ENCODE measurements at places on chromosomes 1 and 21. TPM values are rescaled to one million over a fixed set of nuclear protein-coding genes. Genes with fewer than 3 reads are reported as not detected.

DNA sequence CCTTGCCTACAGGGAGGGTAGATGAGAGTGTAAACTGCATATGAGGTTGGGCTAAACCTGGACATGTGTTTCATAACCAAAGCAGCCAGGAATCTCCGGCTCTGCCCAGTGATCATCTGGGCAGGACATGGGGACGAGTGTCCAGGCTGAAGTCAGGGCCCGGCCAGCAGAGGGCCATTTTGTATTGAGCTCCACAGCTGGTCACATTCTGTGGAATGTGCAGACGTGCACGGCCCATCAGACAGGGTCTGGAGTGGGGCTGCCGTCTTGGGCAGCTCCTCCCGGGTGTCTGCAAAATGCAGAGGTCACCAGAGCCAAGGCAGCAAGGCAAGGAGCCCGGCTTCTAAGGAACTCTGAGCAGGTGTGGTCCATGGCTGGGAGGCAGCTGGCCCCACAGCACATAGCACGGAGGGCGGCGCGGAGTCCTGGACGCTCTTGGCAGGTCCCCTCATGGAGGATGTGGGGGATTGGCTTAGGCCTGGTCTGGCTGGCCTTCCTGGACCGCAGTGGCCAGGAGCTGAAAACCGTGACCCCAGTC lies 6.2 kb downstream of the LRRC3 start:
- DNase-seq, result no peak

DNA sequence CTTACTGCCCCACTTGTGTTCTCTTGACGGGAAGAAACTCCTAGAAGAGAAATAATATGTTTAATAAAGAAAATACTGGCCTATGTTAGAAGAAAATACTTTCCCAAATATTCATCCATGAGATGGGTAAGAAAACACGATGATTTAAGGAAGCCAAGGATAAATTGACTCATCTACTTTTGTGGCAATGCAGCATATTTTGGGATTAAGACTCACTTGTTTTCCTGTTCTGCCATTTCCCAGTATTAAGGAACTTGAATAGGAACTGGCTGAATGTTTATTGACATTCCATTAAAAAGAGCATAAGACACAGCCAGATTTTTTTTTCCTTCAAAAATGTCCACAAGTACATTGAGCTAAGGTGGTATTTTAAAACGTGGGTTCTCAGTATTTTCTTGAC lies 10.9 kb upstream of the ADAMTS5 start:
- DNase-seq, result no peak

DNA sequence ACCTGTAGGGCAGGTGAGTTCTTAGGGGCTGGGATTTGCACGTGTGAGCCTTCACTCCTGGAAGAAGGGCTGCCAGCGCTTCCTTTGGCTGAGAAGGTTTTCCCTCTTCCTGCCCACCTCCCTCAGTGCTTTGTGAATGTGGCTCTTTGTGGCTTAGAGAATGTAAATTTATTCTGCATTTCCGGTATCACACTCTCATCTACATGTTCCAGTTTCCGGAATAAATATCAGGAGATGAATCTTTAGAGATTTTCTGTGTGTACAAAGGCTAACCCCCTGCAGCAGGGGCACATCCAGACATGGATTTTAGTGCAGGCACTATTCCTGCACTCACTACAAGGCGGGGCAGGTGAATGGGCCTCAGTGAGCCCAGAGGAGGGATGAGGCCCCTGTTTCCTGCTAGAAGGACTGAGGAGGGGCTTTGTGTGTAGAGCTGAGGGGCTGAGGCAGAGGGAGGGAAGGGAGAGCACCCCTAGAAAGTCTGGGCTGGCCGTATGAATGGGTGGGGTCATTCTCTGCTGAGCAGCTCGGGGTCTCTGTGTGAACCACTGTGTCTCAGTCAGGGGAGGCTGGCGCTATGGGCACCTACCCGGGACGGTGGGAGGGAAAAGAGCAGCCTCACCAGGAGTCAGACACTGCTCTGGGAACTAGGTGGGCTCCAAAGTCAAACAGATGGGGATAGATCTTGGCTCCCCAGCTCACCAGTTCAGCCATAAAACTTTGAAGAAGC lies 207.5 kb downstream of the MATN1 start:
- no peak for DNase-seq

- no peak for DNase-seq
Measured at GRCh38 chr1:87735750-87736149, 407.1 kb downstream of the LMO4 start.

- no peak for DNase-seq
Measured at GRCh38 chr1:118717893-118718292, 270.2 kb downstream of the TBX15 start.

DNA sequence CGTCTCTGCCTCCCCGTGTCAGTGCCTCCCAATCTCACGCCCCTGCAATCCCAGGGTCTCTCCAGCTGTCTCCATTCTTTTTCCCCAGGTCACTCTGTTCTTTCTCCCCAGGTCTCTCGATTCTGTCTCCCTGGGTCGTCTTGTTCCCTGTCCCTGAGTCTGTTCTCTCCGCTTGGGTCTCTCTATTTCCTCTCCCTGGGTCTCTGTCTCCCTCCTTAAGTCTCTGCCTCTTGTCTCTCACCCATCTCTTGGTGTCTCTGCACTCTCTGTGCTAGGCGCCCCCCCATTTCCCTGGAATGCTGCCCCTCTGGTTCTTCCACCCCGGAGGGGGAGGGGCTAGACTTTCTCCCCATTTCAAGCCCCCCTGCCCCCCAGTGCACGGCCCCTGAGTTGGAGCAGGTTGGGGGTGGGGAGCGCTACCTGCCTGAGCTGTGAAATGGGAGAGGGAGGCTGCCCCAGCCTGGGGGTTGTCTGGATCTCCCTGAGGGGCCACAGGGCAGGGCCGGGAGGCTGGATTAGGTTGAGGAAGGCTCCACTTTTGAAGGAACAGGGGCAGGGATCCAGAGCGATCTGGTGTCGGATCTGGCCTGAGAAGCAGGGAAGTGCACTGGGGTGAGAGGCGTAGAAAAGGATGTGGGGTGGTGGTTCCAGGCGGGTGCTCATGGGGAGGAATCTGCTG lies 1.4 kb downstream of the PTPRF start:
- DNase-seq, result no peak

DNA sequence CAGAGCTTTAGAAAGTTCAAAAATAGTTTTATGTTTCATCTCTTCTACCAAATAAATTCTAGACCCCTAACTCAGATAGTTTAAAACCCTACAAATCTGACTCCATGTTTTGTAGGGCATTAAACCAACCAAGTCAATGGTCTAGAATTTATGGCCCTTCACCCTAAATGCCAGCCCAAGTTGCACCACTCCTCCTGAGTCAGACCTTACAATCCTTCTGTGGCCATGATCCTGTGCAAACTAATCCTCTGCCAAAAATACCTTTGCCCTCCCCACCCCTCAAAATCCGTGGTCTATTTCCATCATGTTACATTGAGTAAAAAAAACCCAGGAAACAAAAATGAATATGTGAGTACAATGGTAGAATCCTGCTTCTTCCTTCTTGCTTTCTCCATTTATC lies 179.3 kb downstream of the NR5A2 start:
- no peak for DNase-seq

DNA sequence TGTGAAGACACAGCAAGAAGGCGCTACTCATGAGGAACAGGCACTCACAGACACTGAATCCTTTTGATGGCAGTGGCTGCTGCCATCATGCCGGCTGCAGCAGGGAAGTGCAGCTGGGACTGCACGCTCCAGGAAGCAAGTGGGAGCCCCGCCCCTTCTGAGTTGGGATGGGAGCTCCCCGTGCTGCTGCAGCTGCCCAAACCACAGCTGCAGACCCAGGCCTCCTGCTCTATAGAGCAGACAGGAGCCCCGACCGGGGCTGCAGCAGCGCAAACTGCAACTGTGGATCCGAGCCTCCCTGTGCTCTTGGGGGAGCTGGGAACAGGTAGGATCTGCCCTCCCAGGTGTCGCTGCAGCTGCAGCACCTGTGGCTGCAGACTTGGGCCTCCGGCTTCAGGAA lies 65.2 kb upstream of the MARK1 start:
- DNase-seq, result no peak

DNA sequence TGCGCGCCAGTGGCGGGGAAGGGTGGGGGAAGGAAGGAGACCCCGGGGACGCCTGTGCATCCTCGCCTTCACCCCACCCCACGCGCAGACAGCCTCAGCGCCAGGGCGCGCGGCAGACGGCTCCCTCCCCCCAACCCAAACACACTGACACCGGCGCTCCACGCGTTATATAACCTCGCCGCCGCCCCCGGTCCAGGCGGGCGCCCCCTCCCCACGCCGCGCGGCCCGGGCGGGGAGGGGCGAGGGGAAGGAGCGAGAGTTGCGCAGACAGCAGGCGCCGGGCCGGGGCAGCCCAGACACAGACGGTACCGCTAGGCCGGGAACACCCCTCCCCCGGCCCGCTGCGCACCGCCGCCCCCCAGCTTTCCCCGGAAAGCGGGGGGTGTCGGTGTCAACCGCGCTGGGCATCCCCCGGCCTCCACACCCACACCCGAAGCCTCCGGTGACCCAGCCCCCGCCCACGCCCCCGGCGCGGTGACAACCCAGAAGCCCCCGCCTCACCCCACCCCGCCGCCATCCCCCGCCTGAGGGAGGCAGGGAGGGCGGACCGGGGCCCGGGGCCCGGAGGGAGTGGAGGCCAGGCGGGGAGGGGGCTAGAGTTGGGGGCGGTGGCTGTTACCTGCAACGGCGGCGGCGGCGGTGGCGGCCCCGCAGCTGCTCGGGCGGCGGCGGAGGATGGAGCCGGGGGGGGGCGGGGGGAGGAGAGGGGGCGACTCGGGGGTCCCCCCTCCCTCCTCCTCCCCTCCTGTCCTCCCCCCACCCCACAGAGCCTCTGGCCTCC lies 432 bp downstream of the AKT3 start:
- DNase-seq, result no peak

DNA sequence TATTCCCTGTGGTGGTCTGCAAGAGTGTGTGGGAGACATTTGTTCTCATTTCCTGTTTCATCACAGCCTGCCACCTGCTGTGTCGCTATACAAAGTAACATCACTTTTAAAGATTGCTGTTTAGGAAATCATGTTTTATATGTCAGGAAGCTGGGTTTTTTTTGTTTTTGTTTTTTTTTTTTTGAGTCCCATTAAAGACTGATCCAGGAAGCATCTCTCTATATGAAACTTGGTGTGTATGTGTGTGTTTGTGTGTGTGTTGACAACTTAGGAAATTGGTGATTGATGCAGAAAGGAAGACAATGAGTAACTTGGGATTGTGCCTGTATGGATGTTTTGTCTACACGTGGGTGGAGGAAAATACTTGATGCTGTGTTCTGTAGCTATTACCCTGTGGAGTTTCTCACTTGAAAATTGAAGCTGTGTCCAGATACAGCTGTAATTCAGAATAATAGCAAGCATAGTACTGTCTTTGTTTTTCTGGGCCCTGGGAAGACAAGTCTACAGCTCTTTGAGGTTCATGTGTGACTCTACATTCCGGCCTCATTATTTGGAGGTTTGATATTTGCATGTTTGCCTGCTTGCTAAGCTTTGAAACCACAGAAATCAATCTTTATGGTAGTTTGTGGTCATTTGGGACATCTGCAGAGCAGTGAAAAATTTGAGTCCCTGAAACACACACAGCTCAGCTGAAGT lies 47.9 kb downstream of the LAMC1 start:
- no peak for DNase-seq

DNA sequence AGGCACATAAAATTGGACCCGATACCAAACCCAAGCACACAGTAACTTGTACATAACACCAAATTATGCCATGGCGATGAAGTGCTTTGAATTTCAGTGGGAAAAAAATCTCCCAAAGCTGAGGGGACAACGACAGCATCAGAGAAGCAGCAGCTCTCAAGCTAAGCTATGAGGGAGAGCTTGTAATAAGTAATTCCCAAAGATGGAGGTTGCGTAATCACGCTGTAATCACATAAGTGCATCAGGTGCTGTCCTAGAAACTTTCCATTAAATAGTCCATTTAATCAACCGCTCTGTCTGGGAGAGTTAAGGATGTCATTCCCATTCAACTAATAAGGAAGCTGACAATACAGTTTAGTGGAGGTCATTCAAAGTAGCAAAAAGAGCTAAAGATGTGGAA lies 37.6 kb upstream of the KRTAP19-8 start:
- DNase-seq, result no peak

GRCh38 chr21:45846373-45847160 lies 135.0 kb upstream of the COL6A1 start:
- DNase-seq, result no peak

DNA sequence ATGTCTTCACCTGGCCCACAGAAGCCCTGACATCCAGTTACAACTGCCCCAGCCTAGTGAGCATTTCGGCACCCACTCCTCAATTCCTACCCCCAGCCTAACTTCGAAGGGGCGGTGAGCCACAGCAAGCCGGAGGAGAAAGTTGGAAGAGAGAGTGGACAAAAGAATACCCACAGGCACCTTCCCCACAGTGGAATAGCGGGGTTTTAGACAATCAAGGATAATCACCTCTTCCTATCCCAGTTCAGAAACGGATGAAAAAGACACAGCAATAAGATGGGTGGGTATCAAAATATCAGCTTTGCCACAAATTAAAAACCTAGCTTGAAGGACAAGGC lies 1.3 kb upstream of the LSS start:
- no peak for DNase-seq

- DNase-seq, result no peak
Measured at GRCh38 chr1:61450454-61450853, 274.5 kb downstream of the TM2D1 start.

- no peak for DNase-seq
Measured at GRCh38 chr1:182368358-182368757, 23.2 kb downstream of the GLUL start.

- DNase-seq, result no peak
Measured at GRCh38 chr21:23949493-23949892, 1657.8 kb downstream of the MRPL39 start.

DNA sequence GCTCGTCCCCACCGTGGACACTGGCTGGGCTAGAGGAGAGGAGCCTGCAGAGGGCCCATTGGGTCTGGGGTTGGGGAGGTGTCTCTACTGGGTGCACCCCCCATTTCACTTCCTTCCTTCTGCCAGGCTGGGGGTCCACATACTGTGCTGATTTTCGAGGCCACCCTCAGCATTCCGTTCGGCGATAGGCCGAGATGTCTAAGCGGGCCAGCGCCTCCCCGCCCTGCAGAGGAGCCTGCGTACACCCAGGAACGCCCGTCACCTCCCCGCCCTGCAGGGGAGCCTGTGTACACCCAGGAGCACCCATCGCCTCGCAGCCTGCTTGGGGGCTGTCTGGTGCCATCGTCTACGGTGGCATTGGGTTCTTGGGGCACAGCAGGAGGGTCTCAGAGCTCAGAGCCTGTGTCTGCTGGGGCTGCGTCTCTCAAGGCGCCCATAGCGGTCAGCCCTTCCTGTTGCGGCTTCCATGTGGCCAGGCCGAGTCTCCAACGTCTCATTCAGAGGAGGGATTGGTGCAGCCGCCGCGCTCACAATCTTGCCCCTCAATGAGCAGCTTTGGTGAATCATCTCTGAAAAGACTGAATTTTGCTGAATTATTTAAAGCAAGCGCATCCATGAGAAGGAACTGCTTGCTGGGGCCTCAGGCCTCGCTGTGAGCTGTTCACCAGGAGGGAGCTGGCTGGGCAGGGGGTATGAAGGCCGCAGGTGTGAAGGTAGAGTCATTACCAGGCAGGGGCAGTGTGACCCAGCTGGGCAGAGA lies 30.7 kb upstream of the AGPAT3 start:
- DNase-seq, result no peak

Gene CD1B
- not detected for total RNA-seq

Gene UBL4B
- total RNA-seq, result not detected

Gene INKA2
- 7.4 TPM for total RNA-seq

Gene SPATA45
- total RNA-seq, result not detected

Gene CRP
- total RNA-seq, result not detected

Gene TLCD4
- 28.1 TPM for total RNA-seq

Gene DNAJC28
- 2.7 TPM for total RNA-seq

Gene ZNF670
- total RNA-seq, result 8.7 TPM

Gene SELP
- 13.1 TPM for total RNA-seq

Gene MMP23B
- 45.6 TPM for total RNA-seq

Gene PGM1
- 61.4 TPM for total RNA-seq

Gene AGBL4
- 0.37 TPM for total RNA-seq

Gene SPATA17
- total RNA-seq, result 4.7 TPM

Gene CYB5RL
- total RNA-seq, result 6.6 TPM

Gene HSD11B1
- total RNA-seq, result 1.2 TPM
